CD4-positive, alpha-beta T cell treated with Interferon alpha-2 for 1 hour (primary cell): ENCODE measurements at places on chromosomes 1 and 21.

GRCh38 chr1:87915771-87916170 is 587.1 kb downstream of the LMO4 start:
- DNase-seq, result no peak

- DNase-seq, result no peak
Measured at GRCh38 chr1:93080179-93080823, 1.2 kb downstream of the MTF2 start.

GRCh38 chr1:28646040-28646439 is 2.4 kb upstream of the RNU11 start:
- no peak for DNase-seq

GRCh38 chr1:6923955-6924881 is 139.0 kb downstream of the CAMTA1 start:
- DNase-seq, result no peak

- DNase-seq, result no peak
Measured at GRCh38 chr1:190551638-190552037, 74.0 kb upstream of the BRINP3 start.

DNA sequence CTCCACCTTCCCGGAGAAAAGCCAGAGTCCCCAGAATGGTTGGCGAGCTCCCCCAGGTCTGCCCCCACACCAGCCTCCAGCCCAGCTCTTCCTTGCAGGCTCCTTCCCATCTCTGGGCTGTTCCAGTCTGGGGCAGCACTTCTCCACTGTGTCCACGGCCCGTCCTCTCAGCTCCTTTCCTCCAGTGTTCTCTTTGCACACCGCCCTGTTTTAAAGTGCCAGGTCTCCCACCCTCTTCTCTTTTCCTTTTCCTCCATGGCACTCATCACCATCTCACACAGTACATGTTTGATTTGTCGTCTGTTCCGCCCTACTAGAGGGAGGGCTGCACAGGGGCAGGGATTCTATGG is 6.1 kb upstream of the PCSK9 start:
- no peak for DNase-seq

DNA sequence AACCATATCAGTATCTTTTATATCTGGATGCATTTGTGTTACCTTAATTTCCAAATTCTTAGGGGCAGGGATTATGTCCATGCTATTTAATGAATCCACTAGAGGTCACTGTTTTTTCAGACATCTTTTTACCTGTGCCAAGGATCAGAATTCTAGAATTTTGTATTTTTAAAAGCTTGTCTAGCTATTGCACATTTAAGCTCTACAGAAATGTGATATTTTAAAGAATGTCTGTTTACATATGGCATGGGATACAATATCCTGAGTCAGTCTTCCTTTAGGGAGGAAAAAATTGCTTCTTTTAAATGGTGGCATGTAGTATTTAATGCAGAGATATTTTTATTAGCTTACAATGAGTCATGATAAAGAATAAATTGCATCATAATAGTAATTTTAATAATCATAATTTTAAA is 11.3 kb downstream of the RPAP2 start:
- peak; percentile 58 for DNase-seq

GRCh38 chr1:85189120-85189519 is 11.7 kb downstream of the SYDE2 start:
- DNase-seq, result no peak
